Non-pigmented ciliary epithelial cell (primary cell): ENCODE measurements at places on chromosomes 2 and 18.

- DNase-seq = no peak
Observed at GRCh38 chr2:217106650-217107014, 246.8 kb upstream of the TNP1 start.

DNA sequence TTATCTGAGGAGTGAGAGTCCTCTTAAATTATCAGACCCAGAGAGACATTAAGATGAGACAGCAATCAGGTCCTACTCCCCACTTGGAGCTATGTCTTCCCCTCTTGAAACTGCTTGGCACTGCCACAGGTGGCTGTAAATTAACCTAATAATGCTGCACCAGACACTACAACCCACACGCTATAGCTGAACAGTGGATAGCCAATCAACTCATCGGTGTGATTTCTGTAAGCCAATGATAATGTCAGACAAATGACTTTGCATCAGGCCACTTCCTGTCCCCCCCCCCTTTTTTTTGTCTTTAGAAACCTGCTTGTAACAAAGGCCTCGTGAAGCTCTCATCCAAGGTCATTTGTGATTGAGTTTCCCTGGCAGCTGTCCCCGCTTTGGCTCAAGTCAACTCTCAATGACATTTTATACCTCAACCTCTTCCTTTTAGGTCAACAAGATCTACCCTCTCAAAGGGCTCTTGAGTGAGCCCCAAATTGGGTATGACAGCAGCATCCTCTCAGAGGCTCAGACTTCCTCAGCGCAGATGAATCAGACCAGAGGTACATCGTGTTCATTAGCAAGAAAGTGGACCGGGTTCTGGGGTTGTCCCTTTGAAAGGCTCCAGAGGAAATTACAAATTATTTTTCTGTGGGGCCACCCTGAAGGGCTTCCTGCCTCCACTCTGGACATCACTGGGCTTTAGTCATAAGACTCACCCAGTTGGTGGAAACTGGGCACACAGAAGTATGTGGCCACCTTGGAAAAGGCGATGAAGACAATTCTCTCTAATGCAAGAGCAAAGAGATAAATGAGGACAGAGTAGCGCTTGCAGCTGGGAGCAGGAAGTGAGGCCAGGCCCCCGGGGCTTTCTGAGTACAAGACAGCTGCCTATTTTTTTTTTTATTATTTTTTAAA lies 73.6 kb downstream of the COPS8 start:
- no peak for DNase-seq

DNA sequence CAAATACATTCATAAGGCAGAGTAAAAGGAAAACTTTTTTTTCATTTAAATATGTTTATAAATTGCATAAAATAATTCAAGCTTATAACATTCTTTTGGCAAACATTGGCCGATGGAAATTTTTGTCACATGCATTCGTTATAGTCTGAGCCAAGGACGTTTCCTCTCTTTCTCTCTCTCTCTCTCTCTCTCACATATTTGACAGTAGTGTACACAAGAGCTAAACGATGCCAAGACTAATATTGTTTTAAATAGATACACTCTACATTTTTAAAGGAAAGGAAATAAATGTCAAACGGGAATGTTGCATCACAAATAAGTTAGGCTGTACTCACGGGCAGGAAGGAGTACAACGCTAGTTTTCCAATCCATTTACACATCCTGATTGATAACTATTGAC lies 251.1 kb upstream of the SMIM21 start:
- DNase-seq = no peak

DNA sequence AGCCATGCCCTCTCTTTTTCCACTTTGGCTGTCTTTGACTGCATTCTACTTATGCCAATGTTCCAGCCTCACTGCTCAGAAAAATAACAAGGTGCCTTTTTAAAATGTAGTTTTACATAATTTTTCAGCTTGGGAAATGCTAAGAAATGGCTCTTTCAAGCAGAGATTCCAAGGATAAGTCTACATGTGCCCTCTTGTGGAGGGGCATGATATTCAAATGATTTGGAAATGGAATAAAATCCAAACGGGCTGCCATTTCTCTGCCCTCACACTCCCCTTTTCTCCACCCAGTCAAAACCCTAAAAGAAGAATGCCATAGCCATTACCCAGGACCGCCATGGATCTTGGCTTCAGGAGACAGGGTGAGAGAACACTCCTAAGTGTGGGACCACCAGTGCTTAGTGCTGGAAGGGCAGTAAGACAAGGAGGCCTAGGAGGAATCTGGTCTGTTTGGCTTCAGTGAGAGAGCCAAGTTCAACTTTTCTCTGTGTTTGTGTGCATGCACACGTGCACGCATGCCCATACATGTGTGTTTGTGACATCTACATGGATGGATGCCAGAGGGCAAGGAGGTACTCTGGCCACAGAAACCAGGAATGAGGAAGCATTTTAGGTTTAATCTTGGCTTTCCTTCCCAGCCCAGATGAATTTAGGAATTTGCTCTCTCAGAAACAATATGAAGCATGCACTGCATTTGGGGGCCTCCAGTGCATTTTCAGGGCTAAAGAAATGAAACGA lies 174.0 kb upstream of the SLC14A2 start:
- DNase-seq = no peak

- no peak for DNase-seq
Observed at GRCh38 chr2:176582176-176582575, 312.9 kb downstream of the MTX2 start.

DNA sequence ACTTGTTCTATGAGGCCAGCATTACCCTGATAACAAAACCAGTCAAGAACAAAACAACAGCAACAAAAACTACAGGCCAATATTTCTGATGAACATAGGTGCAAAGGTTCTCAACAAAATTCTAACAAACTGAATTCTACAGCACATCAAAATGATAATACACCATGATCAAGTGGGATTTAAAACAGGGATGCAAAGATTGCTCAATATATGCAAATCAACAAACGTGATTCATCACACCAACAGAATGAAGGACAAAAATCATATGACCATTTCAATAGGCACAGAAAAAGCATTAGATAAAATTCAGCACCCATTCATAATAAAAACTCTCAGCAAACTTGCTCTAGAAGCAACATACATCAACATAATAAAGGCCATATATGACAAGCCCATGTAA lies 173.6 kb downstream of the CAMKMT start:
- no peak for DNase-seq

- no peak for DNase-seq
Observed at GRCh38 chr2:168789776-168790175, 12.7 kb upstream of the NOSTRIN start.

- DNase-seq = no peak
Observed at GRCh38 chr2:3154700-3155099, 222.9 kb downstream of the EIPR1 start.

DNA sequence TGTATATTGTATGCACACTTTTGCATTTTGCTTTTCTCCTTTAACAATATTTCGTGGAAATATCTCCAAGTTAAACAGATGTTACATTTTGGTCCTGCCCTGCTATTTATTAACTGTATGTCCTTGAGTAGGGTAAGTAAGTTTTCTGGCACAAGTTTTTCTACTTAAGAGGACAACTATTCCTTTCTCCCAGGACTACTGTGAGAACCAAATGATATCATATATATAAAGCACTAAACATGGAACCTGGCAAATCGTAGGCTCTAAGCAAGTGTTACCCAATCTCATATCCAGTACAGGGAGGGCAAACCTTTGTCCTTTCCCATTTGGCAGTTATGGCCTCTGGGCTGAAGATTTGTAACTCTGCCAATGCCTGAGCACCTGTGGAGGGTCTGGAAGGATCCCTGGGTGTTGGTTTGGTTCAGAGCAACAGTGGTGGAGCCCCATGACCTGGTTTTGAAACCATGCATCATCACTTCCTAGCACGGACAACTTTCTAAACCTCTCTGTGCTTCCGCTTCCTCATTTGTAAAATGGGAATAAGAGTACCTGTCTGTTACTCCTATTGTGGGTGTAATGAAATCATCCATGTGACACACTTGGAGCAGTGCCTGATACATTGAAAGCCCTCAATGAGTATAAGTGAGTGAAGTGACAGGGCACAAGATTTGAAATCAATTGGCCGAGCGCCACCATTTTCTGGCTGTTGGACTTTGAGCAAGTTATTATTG lies 28.3 kb upstream of the ICOS start:
- DNase-seq = no peak

GRCh38 chr2:34912084-34912483 lies 1313.0 kb upstream of the FAM98A start:
- no peak for DNase-seq

- DNase-seq = no peak
Observed at GRCh38 chr2:15560140-15560987, 770 bp downstream of the NBAS start.

- DNase-seq = no peak
Observed at GRCh38 chr2:121335294-121336290, 50.6 kb upstream of the TFCP2L1 start.

DNA sequence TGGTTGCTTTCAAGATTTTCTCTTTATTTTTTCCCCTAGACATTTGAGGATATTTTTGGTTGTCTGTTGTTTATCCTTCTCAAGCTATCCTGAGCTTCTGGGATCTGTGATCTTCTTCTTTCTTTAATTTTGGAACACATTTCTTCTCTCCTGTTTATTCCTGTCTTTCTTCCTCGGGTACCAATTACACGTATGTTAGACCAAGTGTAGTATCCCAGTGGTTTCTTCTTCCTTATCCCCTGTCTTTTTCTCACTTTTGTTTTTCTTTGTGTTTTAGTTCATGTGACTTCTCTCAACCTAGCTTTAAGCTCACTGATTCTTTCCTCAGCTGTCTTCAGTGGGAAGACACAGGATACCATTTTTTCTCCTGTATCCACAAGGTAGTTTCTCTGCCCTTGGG lies 120.0 kb downstream of the GALR1 start:
- DNase-seq = no peak

DNA sequence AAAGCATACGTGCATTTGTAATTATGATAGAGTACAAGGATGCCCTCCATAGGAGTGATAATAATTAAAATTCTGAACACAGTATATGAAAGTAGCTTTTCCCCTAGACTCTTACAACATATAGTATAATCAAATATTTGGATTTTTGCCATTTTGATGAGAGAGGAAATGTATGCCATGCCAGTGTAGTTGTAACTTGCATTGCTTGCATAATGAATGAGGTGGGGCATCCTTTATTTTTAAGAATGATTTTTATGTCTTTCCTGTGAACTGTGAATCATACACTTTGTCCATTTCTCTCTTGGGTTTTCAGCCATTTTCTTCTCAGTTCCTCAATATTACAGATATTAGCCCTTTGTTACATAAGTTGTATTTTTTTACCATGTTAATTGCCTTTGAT lies 197.5 kb downstream of the SCG2 start:
- no peak for DNase-seq

GRCh38 chr2:17878281-17879136 lies at the start of gene KCNS3:
TSS of gene KCNS3 (plus strand) at chr2:17878667. CDS start at chr2:17931009, 52,342 bp downstream.
- no peak for DNase-seq

- DNase-seq = no peak
Observed at GRCh38 chr2:218961229-218961628, 1.8 kb downstream of the CDK5R2 start.

GRCh38 chr18:10122988-10123950 lies 209.5 kb downstream of the VAPA start:
- no peak for DNase-seq

DNA sequence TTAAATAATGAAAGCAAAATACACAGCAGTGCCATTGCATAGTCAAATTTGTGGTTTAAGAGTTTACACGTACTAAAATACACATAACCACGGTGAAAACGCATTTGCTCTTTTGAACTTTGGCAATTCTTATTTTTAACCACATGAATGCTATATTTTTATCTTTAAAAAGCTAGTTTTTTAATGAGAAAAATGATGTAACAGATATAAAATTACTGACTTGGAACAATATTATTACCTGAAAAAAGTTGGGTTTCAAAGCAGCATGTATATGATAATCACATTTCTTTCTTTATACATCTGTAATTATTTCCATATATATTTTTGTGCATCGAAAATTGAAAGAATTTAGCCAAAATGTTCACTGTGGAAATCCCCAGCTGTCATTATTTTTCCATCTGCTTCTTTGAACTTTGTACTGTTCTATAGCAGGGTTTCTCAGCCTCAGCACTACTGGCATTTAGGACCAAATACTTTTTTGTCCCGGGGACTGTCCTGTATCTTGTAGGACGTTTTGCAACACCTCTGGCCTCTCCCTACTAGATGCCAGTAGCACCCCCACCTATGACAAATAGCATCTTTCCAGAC lies 75.9 kb upstream of the CAB39 start:
- DNase-seq = no peak

- DNase-seq = no peak
Observed at GRCh38 chr18:54135216-54135615, 89.3 kb downstream of the MBD2 start.

- no peak for DNase-seq
Observed at GRCh38 chr18:78558948-78559347, 420.7 kb upstream of the SALL3 start.

- no peak for DNase-seq
Observed at GRCh38 chr18:13185675-13186198, 32.8 kb upstream of the LDLRAD4 start.

GRCh38 chr18:54206447-54206846 lies 18.0 kb downstream of the MBD2 start:
- DNase-seq = no peak

GRCh38 chr18:27599202-27599829 lies 414.2 kb upstream of the CHST9 start:
- no peak for DNase-seq

- DNase-seq = peak; percentile 5
Observed at GRCh38 chr18:38450876-38451275, 885.3 kb upstream of the CELF4 start.

DNA sequence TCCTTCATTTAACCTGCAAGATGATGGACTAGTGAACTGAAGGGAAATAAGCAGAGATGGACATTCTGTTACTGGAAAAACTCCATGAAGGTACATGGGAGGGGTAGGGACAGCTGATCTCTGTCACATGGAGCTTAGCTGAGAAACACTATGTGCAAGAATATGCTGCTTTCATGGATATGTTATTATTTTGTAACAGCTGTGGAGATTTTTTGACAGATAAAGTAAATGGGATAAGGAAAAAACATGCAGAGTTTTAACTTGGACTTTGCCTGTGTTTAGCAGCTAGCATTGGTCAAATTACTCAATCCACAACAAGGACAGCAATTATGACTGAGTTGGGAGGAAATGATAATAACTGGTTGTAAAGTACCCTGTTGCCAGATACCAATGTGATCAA lies 28.7 kb upstream of the HNRNPA3 start:
- DNase-seq = no peak

- no peak for DNase-seq
Observed at GRCh38 chr2:33213244-33213643, 263.2 kb upstream of the RASGRP3 start.

GRCh38 chr2:144832048-144832447 lies 312.1 kb upstream of the ZEB2 start:
- no peak for DNase-seq

DNA sequence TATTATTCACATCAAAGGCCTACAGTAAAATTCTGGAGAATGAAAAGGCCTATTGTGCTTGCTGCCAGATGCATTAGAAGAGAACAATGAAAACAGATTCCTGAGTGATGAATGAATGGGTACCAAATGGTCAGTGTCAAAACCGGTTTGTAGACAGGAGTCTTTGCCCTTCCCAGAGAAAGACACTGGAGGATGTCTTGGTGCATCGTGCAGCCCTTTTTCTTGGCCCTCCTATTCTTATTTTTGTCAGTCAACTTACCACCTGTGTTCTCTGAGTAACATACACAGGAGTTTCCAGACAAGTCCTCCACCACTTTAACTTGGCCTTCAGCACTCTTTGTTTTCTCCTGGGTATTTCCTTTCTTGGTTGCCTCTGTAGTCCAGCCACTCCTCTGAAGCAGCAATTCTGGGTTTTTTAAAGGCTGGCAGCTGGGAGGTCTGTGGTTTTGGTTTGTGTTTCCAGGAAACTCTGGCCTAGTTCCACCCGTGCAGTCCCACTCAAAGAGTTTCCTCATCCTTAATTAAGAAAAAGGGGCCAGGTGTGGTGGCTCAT lies 29.4 kb downstream of the PSTPIP2 start:
- no peak for DNase-seq
